Naive thymus-derived CD4-positive, alpha-beta T cell (primary cell): ENCODE measurements at places on chromosomes 13 and 19.

DNA sequence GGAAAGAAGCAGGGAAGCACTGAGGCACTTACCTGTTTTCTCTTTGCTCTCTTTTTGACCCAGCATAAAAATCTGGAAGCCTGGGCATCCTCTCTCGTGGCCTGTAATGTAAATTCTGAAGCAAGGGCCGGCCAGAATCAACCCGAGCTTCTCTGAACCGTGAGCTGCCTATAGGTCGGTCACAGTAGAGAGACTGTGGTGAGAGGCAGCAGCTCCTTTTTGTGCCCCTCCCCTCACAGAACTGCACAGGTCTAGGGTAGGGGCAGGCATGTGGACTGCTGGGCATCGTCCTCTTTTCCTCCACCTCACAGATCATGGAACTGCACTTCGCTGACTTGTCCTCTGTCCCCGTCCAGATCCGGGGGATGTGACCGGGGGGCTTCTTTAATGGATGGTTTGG lies 12.5 kb downstream of the FAM124A start:
- DNase-seq = no peak

DNA sequence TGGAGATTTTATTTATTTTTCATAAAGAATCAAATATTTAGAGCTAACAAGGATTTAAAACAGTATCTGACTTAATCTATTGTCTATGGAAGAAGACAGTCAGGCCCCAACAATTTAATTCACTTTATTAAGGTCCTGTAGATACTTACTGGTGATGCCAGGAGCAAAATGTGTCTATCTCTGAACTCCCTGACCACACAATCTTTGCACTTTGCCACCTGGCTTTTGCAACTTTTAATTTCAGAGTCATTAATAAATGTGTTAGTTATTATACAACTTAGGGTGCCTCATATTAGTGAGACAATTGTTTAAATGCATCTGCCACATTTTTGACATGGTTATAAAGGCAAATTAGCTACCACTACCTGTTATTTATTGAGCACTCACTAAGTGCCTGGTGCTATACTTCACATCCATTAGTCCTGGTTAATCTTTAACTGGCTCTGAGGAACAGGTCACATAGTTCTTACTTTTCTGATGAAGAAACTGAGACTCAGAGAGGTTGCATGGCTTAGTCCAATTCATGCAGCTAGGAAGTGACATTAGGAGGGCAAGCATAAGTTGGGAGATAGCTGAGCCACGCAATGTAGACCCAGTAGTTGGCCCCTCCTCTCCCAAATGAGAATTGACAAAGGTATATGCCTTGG lies 297.9 kb downstream of the DCT start:
- no peak for DNase-seq

DNA sequence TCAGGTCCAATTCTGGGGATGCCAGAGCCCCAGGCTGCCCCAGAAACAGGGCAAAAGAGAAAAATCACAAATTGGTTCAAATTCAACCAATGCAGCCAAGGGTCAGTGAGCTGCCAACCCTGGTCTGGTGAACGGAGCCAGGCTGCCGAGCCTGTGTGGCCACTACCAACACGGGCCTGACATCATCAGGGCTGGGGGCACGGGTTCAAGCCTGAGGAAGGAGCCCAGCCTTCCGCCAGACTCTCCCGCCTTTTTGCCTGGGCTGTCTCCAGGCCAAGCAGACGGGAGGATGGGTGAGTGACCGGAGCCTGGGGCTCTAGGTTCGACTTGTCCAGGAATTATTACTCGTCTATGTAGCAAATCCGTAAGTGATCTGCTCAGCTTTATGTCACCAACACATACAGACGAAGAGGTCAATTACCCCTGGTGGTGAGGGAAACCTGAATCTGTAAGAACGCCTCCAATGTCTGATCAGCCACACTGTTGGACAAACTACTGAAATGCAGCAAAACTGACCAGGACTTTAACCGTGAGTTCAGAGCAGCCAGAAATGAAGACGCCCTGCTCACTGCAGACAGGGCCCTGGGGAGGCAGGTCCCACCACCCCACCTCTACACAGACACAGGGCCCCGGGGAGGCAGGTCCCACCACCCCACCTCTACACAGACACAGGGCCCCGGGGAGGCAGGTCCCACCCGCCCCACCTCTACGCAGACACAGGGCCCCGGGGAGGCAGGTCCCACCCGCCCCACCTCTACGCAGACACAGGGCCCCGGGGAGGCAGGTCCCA lies 31.8 kb downstream of the RAB20 start:
- DNase-seq = no peak

GRCh38 chr19:39935364-39935661 lies 879 bp upstream of the FCGBP start:
- DNase-seq = no peak

DNA sequence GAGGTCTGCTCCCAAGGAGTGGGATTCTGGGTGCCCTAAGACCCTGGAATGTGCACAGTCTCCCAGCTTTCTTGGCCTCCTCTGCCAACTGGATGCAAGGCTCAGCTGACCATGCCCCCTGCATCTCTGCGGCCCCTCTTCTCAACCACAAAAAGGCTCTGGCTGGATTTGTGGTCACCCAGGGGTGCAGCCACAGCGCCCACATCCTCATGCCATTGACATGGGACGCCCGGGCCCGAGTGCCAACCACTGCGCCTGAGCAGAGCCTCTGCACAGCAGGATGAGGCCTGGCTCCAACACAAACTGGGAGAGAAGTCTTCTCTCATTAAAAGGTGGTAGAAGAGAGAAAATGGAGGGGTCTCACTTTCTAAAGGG lies 103.5 kb downstream of the FOXO1 start:
- no peak for DNase-seq

- DNase-seq = no peak
These were observed 62.1 kb downstream of the PEPD start for GRCh38 chr19:33459222-33460090.

DNA sequence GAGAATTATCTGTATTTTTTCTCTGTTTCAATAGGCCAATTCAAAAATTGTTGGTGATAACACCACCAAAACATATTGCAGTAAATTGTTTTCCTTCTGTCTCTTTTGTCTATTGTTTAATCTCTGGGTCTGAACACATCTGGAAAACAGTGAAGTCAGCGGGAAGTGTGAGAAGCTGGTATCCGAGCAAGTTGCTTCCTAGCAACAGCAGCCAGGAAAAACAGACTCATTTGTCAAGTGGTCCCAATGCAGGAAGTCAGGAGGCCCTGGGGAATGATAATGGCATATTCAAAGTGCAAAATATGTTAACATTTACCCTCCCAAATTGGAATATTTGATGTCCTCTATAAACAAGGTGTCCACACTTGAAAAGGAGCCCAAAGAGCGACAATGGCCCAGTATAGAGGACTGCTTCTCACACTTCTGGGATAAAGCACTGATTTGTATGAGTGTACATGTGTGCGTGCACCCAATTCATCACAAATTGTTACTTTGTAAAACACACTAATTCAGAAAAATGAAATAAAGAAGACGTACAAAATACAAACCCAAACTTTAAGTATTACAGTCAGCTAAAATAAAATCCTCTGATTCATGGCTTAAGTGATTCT lies 515.0 kb downstream of the TBC1D4 start:
- DNase-seq = no peak

- no peak for DNase-seq
These were observed 4.6 kb upstream of the TSHZ3 start for GRCh38 chr19:31353833-31354232.
